ENCODE measurements at places on chromosomes 11 and 22.

DNA sequence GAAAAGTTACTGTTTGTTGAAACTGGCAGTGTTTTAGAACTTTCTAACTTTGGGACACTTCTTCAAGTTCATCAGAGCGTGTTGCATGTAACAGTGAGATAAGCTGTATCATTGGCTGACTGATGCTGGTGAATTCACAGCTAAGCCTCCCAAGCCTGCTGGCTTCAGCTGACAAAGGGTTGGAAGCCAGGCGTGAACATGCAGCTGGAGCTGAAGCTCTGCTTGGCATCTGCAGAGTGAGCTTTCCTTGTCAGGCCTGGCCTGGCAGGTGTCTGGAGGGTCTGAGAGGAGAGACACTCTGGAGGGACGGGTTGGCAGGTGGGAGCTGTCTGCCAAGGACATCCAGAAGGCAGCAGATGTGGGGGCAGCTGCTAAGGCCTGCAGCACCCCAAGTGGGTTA, 1.5 kb downstream of the AMPD3 start:
- DNase-seq: no peak

- DNase-seq: no peak
Observed at GRCh38 chr11:61034704-61035525, 63.4 kb downstream of the CD6 start.

GRCh38 chr11:120210626-120211521, at the start of gene OAF:
TSS of gene OAF (plus strand) at chr11:120211032. CDS start at chr11:120211280, 248 bp downstream.
- no peak for DNase-seq

- no peak for DNase-seq
Observed at GRCh38 chr11:79691445-79691844, 250.6 kb upstream of the TENM4 start.

GRCh38 chr22:41856469-41856868, 23.6 kb downstream of the SREBF2 start:
- DNase-seq: no peak

GRCh38 chr11:76861490-76861953, 804 bp downstream of the ACER3 start:
- DNase-seq: no peak

GRCh38 chr22:27699383-27700019, 102.1 kb downstream of the MN1 start:
- DNase-seq: no peak

GRCh38 chr11:22846726-22847125, 13.5 kb downstream of the CCDC179 start:
- DNase-seq: no peak

GRCh38 chr11:65903715-65904114, 3.5 kb upstream of the FOSL1 start:
- DNase-seq: no peak

- no peak for DNase-seq
Observed at GRCh38 chr11:5107285-5107684, 30.9 kb downstream of the OR52A5 start.

- DNase-seq: no peak
Observed at GRCh38 chr11:95985174-95985808, 61.4 kb upstream of the MTMR2 start.

DNA sequence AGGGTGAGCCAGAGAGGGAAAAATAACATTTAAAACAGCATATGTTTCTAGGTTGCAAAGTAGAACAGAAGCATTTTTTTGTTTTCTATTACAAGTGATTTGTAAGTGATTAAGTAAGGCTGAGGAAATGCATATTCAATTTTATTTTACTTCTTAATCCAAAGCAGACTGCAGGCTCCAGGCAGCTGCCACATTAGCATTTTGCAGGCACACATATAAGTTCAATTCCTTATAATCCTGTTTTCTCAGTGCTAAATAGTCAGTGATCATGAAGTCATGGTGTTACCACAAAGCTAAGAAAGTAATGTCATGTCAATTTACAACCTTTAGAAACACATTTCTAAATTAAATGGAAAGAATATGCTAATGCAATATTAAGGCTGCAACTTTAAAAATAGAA, 149.8 kb downstream of the CNTN5 start:
- DNase-seq: no peak

DNA sequence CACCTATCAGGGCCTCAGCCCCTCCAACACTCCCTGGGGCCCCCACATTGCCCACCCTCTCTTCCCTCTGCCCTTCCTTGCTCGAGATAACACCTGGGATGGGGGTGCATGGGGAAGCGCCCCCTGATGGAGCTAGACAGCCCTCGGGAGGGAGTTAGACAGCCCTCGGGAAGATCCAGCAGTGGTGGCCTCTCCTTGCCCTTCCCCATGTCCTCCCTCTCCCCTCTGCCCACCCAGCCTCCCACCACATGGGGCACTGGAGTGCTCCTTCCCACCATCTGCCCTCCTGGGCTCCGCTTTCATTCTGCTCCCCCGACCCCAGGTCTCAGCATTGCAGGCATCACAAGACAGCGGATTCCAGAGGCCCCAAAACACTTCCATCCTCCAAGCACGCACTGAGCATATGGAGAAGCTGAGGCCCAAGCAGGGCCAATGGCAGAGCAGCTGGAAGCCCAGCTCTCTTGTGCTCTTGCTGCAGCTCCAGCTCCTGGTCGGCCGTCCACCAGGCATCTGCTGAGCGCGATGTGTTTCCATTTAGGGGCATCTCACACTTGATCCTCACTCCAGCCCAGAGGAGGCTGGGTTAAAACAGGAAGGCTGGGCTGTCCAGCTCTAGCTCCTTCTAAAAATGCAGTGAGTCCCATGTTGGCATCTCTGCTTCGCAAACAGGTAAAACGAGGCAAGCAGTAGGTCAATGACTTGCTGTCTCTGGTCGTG, 65.6 kb downstream of the IGLL1 start:
- no peak for DNase-seq

DNA sequence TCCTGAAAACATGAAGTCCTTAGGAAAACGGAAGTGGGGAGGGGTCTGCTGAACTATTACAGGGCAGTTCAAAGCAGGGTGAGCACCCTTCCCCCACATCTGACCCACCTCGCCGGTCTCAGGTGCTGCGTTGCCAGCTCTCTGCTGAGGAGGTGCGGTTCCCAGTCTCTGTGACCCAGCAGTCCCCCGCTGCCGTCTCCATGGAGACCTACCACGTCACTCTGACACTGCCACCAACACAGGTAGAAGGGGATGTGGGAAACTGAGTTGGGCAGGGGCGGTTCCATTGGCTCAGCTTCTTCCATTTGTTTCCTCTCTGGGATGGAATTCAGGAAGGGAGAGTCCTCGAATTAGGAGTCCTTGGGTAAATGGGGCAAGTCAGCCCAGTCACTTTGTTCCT, 3.3 kb downstream of the C2CD2L start:
- DNase-seq: no peak

DNA sequence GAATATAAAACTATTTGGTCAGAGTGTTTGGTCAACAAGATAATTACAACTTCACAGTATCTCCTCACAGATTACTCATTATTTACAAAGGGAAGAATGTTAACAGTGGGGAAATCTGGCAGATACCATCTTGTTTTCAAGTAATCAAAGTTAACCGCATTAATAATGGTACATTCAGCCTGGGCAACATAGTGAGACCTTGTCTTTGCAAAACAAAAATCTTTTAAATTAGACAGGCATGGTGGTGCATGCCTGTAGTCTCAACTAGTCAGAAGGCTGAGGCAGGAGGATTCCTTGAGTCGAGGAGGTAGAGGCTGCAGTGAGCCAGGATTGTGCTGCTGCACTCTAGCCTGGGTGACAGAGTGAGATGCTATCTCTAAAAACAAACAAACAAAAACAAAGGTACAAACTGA, 78.5 kb downstream of the ACER3 start:
- no peak for DNase-seq

DNA sequence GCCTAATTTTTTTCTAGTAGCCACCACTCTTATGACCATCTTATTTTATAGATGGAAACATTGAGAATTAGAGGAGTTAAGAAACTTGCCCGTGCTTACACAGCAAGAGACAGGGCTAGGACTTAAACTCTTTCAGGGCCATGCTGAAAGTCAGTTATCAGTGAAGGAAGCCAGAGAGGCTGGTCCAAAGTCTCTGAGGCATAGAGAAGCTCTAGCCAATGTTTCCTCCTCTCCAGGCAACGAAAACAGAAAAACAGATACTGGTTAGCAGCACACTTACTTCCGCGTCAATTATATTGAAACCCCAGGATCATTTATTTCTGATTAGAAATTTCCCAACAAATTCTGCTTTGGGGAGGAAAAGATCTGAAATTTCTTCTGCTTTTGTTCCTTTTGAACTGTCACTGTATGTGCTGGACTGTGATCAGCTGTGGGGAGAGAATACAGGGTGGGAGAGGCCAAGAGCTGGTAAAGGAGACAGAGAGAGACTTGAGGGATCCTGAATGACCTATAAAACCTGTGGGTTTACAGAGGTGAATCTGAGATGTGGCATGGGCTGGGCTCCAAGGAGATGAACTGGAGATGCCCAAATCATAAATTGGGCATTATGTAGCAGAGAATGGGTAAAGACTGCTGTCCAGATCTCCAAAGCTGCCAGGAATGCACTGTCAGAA, 37.5 kb upstream of the CAPRIN1 start:
- DNase-seq: no peak

Data from activated CD4-positive, CD25-positive, alpha-beta regulatory T cell treated with anti-CD3 and anti-CD28 coated beads, Interleukin-2, amount 50 U/mL, for 16 hours (primary cell).